IPS-NIHi11 (cell line): ENCODE measurements at places on chromosomes 11 and 22.
A peak's percentile ranks its signal among the peaks of the same experiment; 100 is the strongest.

DNA sequence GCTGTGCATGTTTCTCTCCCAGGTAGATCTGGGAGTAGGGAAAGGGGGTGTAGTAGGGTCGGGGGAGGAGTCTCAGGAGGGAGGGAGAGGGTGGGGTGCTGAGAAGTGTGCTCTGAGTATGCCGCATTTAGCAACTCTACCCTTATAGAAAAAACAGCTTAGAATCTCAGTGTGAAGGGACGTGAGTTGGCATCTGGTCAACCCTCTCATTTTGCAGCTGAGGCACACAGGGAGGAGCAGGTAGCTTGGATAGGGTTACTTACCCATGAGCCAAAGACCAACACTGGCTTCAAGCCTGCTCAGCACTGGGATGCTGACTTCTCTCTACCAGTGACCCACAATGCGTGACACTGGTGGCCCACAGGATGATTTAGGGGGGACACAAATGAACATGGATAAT, 95.9 kb downstream of the FBXO7 start:
- DNase-seq: no peak

DNA sequence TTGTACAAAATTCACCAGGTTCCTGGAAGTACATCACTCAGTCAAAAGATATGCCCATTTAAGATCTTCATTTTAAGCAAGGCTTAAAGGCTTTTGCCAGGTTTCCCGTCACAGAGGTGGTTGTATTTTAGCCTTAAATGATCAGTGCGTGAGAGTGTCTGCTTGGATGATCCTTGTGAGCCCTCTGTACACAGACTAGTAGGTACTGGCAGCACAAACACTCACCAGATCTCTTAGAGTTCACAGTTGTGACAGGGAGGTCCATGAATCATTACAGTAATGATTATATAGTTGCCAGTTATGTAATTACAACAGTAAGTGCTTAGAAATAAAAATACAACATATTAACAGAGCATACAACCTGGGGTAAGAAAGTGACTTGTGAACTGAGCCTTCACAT, 84.2 kb upstream of the SLC25A18 start:
- no peak for DNase-seq

DNA sequence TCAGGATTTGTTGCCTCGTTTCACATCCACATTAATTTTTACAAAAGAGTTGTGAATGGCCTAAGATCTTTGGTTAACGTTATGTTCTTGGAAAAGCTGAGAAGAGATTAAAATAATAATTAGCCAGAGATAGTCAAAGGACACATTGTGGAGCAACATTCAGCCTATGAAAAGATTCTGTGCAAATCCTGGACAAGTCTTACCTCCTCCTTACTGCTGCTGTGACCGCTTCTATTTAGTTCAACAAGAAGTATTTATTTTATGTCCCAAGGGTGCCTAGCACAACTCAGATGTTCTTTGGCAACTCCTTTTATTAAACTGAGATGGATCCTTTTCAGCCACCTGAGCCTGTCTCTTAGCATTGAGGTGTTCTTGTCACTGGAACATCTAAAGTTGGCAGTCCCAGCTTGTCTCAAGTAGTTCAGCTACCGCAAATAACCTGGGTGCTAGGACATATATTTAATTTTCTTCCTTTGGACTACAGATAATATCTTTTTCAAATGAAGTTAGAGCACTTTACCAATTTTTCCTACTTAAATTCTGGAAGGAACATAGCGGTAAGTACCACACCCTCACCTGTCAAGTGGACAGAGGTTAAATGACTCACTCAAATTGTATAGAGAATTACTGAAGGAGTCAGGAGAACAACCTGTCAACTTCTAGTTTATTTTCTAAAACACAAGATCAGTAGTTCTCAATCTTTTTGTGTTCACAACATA, 80.5 kb upstream of the CHRM4 start:
- DNase-seq: no peak

DNA sequence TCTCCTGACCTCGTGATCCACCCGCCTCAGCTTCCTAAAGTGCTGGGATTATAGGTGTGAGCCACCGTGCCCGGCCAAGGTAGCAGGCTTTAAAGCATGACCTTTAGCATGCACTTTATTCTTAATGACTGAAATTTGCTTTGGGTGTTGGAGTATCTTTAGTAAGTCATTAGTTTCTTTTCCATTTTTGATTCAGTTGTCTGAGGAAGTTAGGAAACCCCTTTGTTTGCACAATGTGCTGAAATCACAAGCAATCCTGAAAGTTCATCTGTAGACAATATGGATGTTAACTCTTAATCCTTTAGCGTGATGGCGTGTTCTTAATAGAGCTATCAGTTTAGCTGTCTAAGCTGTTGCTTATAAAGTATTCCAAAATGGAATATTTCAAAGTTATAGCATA, 16.8 kb downstream of the SDHD start:
- DNase-seq: no peak

GRCh38 chr22:45587638-45588505, 83.8 kb upstream of the ATXN10 start:
- DNase-seq: no peak

- no peak for DNase-seq
Observed at GRCh38 chr11:126345283-126345682, 10.2 kb upstream of the ST3GAL4 start.

- peak; percentile 10 for DNase-seq
Observed at GRCh38 chr11:20443596-20443995, 56.1 kb downstream of the PRMT3 start.

- no peak for DNase-seq
Observed at GRCh38 chr11:8786933-8787332, 104.3 kb downstream of the RPL27A start.

DNA sequence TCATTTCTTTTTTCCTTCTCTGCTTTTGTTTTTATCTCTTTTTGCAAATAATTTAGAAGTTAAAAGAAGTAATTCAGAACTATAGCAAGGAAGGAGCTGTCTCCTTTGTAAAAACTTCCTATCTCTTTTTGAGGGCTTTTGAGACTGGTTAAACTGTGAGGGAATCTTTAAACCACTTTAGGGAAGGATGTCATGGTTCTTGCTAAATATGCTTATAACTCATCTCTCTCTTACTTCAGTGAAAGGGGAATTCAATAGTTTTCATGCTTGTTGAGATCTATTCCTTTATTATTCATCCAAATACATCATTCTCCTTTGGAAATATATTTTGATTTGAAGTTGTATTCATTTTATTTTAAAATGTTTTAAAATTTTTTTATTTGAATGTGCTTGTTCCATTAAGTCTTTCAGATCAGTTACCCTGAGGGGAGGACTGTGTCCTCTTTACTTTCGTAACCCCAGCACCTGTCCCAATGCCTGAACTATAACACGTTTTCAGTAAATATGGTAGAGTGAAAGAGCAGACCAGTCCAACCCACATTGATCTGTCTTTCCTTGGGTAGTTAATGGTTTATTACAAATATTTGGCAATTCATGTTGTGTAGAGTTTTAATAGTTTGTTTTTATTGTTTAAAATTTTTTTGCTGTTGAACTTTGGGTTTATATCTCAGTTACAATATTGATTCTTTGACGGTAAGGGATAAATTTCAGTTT, 27.5 kb downstream of the AMOTL1 start:
- DNase-seq: no peak

- no peak for DNase-seq
Observed at GRCh38 chr11:76664578-76665061, 5.9 kb downstream of the LRRC32 start.

DNA sequence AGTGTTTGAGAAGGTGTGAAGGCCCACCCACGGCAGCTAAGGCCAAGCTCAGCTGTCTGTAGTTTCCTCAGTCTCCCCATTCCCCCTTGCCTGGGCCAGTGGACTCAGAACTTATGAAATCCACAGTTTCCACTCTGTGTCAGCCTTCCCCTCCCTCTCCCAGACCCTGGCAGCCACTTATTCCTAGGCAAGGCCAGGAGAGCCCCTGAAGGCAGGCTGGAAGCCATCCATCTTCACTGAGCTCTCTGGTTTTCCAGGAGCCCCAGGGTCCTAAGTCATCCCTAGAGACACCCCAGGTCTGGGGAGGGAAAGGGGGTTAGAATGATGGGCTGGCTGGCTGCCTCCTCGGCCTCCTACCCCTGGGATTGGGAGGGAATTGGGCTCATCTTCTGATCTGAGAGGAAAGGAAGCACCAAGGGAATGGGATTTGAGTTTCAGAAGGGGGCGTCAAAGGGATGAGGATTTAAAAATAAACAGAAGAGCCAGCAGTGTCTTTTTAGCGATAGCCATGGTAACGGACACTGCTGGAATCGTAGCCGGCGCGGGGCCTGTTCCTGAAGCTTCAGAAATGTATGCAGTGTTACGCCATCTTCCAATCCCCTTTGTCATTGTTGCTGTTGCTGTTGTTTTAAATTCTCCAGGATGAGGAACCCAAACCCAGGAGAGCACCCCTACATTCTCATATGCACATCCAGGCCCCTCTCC, 561.1 kb upstream of the CADM1 start:
- no peak for DNase-seq

GRCh38 chr11:107545101-107545514, 20.4 kb downstream of the ALKBH8 start:
- DNase-seq: no peak

DNA sequence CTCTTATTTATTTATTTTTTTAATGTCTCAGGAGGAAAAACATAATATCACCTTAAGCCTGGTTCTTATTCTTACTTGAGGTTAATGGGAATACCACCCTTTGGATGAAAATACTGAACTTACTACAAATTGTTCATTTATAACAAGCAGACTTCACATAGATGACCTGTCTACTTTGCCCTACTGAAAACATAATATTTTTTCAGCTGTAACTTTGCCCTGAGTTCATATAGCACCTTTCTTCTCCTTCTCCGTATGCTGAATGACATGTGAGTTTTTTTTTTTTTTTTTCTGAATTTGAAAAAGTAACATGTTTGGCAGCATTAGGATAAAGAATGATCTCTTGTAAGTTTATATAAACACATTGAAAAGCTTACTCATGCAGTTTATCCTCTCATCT, 186.8 kb downstream of the TMEM135 start:
- no peak for DNase-seq

GRCh38 chr11:12942157-12942556, 67.0 kb upstream of the RASSF10 start:
- no peak for DNase-seq

DNA sequence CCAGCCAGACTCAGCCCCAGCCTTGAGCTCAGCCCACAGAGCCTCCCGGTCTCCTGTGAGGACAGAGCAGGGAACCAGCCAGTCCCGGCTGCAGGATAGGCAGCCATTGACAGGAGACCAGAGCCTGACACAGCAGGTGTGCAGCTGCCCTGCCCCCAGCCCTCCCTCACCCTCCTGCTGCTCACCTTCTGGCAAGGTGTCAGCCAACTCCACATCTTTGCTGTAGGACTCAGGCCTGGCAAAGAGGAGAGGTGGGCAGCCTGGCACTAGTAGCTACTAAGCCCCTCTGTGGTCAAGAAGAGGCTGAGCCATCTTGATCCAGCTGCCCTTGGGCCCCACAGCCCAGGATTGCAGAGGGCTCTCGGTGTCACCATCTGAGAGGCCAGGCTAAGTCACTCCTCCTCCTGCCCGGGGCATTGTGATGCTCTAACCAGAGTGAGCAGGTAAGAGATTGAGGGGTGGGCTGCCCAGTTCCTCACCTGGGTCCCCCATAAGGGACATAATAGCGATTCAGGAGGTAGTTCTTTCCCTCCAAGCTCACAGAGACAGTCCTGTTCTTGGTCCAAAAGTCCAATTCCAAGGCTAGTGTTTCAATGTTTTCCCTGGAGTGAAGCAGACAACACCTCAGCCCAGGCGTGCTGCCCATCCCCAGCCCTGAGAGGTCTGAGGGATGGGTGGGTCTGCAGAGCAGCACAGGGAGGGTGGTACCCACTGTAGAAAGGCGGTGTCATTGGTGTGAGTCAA, 18.6 kb downstream of the TREH start:
- no peak for DNase-seq

- DNase-seq: no peak
Observed at GRCh38 chr11:66626926-66627325, 10.5 kb downstream of the RBM14 start.

DNA sequence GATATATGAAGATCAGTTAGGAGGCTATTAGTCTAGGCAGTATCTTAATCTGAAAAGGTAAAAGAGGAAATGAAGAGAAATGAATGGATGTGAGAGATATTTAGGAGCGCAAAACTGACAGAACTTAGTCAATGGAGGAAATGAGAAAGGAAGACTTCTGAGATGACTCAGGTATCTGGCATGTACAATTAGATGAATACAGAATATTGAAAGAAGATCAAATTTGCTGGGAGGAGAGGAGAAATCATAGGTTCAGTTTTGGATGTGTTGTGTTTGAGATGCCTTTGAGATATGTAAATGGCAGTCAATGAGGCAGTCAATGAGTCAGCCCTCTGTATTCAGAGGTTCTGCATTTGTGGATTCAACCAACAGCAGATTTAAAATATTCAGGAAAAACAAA, 42.9 kb upstream of the GAB2 start:
- DNase-seq: no peak

DNA sequence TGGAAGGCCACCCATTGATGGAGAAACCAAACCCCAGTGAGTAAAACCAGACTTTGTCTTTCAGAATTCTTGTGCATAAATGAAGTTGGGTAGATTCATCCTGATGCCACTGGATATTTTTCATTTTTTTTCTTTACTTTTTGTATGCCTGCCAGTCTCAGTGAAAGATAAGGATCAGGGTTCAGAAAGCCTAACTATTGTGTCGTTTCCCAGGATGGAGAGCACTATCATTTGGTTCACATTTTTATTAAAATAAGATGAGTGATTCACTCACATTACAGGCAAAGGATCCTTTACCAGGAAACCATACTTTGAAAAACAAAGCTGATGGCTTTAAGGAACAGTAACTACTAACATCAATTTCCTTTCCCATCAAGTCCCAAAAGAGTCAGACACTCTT, 52.0 kb downstream of the ARFGAP2 start:
- no peak for DNase-seq

DNA sequence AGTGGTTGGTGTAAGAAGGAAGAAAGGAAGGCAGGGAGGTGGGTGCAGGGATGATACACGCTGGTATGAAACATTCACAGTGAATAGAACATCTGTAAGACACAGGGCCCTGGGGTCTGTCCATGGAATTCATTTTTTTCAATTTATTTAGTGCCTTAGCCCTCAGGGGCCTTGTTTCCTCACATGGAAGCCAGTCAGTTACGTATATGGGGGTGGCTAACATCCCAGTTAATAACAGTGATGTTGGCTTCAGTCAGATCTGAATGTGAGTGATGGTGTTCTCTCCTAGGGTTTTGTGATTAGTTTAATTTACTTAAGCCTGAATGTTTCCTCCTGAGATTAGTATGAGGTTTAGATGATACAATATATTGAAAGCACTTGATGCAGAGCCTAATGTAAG, 577.1 kb downstream of the NTM start:
- no peak for DNase-seq

DNA sequence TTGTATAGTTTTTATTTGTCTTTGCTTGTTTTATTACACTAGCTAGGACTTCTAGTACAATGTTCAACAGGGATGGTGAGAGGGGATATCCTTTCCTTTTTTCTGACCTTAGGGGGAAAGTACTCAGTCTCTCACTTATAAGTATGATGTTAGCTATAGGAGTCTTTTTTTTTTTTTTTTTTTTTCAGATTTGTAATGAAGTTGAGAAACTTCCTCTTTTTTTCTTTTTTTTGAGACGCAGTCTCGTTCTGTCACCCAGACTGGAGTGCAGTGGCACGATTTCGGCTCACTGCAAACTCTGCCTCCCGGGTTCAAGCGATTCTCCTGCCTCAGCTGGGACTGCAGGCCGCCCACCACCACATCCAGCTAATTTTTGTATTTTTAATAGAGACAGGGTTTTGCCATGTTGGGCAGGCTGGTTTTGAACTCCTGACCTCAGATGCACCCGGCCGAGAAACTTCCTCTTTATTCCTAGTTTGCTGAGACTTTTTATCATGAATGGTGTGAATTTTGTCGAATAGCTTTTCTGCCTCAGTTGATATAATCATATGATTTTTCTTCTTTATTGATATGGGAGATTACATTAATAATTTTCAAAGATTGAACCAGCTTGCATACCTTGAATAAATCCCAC, 10.9 kb downstream of the TRIM22 start:
- DNase-seq: no peak
